Transverse colon (tissue), 4 donors: ENCODE measurements at places on chromosomes 2 and 18. TPM values are rescaled to one million over a fixed set of nuclear protein-coding genes. Genes with fewer than 3 reads are reported as not detected.
A peak's percentile ranks its signal among the peaks of the same experiment; 100 is the strongest.

- no peaks in the 10 kb centered on the region for H3K27me3 ChIP-seq
- H3K27ac ChIP-seq, result no peak overlapping the region
- DNase-seq, result no peak
- no peak overlapping the region for H3K4me3 ChIP-seq
- H3K4me1 ChIP-seq, result no peaks in the 10 kb centered on the region
These were observed 47.6 kb upstream of the OTOS start for GRCh38 chr2:240187989-240188590.

Gene GAREM1
- 22.5 TPM for total RNA-seq

DNA sequence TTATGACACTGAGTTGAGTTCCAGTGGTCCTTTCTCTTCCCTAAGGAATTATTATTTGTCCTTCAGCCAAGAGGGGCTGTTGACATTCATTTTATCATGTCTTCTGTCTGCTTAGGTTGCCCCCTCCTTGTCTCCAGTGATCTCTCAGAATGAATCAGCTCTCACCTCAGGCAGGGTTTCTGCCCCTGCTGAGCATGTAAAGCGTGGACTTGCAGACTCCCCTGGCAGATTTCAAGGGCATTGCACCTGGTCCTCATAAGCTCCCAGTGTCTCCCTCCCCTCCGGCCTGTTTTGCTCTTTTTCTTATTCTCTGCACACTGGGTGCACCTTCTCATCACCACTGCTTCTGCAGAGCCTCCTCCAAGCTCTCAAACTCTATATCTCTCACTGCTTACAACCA lies 188.4 kb downstream of the KCNS3 start:
- no peak for DNase-seq
- H3K36me3 ChIP-seq, result no peaks in the 10 kb centered on the region
- no peak overlapping the region for H3K27ac ChIP-seq
- no peaks in the 10 kb centered on the region for H3K27me3 ChIP-seq
- H3K4me1 ChIP-seq, result no peaks in the 10 kb centered on the region
- no peak overlapping the region for H3K4me3 ChIP-seq

DNA sequence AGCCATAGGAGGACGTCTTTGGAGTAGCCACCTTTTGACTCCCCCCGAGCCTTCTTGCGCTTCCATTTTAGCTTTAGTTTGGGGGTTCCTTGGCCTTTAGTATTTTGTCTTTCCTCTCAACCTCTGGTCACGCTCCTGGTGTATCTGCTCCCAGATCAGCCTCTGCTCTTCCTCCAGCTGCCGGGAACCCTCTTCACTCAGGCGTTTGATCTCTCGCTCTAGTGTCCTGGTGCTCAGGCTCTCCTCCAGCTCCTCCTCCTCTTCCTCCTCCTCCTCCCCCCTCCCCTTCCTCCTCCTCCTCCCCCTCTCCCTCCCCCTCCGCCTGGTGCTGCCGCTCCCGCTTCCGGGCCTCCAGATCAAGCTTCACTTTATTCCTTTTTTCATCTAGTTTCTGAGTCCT lies 1082.3 kb upstream of the TMEFF2 start:
- H3K4me3 ChIP-seq, result no peak overlapping the region
- no peak for DNase-seq

Gene COL5A2
- total RNA-seq, result 29.7 TPM

- no peak for DNase-seq
- no peak overlapping the region for H3K4me3 ChIP-seq
- peaks cover 58% of the 10 kb centered on the region for H3K4me1 ChIP-seq
- H3K27me3 ChIP-seq, result no peaks in the 10 kb centered on the region
- no peaks in the 10 kb centered on the region for H3K36me3 ChIP-seq
- peak overlapping the region; percentile 28 for H3K27ac ChIP-seq
These were observed 147.6 kb downstream of the HDAC4 start for GRCh38 chr2:239253264-239253663.

DNA sequence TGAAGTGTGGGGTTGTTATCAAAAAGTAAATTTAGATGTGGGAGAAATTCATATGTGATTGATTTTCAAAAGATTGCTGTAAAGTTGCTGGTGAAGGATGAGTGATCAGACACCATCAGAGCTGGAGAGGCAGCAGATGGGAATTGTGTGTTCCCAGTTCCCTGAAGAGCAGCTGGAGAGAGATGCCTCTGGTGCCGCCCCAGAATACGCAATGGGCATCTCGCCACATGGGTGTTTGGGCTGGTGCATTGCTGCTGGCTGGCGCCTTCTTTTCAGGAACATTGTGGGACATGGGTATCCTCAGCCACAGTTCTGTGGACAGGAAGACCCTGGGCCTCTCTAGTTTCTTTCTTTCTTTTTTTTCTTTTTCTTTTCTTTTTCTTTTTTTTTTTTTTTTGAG lies 11.9 kb downstream of the ATG4B start:
- H3K27me3 ChIP-seq, result no peaks in the 10 kb centered on the region
- H3K4me3 ChIP-seq, result no peak overlapping the region
- DNase-seq, result no peak
- H3K36me3 ChIP-seq, result no peaks in the 10 kb centered on the region
- H3K4me1 ChIP-seq, result no peaks in the 10 kb centered on the region

DNA sequence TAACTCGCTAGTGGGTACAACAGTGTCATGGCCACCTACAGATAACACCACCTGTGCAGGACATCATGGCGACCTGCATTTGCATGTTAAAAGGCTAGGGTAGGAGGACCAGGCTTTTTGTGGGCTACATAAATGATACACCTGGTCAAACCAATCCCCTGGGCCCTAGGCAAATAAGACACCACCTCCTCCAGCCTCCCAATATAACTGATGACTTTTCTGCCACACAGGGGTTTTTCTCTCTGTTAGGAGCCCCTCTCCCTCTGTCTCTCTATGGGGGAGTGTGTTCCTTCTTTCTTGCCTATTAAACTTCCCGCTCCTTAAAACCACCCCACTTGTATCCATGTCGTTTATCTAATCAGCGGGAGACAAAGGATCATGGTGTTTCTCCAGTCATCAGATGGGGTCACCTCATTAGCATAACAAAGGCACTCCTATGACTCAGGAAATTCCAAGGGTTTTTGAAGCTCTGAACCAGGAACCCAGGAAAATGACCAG lies 10.8 kb upstream of the BUB1 start:
- H3K27ac ChIP-seq, result no peak overlapping the region
- no peaks in the 10 kb centered on the region for H3K36me3 ChIP-seq
- H3K4me3 ChIP-seq, result no peak overlapping the region
- H3K4me1 ChIP-seq, result no peaks in the 10 kb centered on the region
- DNase-seq, result no peak

GRCh38 chr18:67864677-67865340 lies 348.3 kb upstream of the DSEL start:
- H3K27ac ChIP-seq, result no peak overlapping the region
- H3K27me3 ChIP-seq, result no peaks in the 10 kb centered on the region
- H3K4me1 ChIP-seq, result no peaks in the 10 kb centered on the region
- no peaks in the 10 kb centered on the region for H3K36me3 ChIP-seq

DNA sequence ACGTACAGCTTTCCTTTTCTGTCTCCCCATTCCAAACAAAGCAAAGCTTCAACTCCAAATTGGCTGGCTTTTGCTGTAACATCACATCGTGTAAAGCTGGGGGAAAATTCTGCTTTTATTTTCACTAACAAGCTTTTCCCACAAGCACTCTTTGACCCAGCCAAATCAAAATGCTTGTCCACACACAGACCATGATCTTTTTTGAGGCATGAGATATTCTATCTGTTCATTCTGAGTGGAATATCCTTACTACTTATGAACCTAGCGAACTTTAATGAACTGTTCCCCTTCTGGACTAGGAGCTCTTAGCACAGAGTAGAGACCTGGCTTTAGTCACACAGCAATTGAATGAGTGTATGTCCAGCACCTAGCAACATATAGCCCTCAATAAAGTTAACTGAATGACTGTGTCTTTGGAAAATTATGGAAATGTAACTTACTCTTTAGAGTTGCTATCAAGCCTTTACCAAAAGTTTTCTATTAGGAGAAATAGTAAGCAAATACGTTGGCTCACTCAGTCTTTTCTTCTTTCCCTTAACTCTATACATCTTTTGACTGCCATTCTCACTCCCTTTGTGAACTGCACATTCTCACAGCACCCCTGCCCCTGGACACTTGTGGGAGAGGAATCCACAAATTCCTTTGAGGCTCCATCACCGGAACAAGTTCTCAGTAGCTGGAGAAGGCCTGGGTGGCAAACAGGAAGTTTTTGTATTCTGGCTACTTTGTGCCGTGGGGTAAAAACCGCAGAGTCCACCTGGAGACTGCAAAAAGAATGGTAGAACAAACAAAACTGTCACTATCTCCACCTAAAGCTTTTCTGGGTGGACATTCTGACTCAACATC lies 1.3 kb upstream of the UBE2E3 start:
- no peak for DNase-seq
- no peaks in the 10 kb centered on the region for H3K27me3 ChIP-seq
- H3K36me3 ChIP-seq, result no peaks in the 10 kb centered on the region
- H3K27ac ChIP-seq, result peak overlapping the region; percentile 87
- peak overlapping the region; percentile 62 for H3K4me3 ChIP-seq

- no peak overlapping the region for H3K4me3 ChIP-seq
- peaks cover 9% of the 10 kb centered on the region for H3K36me3 ChIP-seq
- peak overlapping the region; percentile 62 for H3K27ac ChIP-seq
- H3K4me1 ChIP-seq, result no peaks in the 10 kb centered on the region
- H3K27me3 ChIP-seq, result no peaks in the 10 kb centered on the region
- DNase-seq, result peak; percentile 26
These were observed 13.4 kb downstream of the IL1R1 start for GRCh38 chr2:102155703-102156515.

DNA sequence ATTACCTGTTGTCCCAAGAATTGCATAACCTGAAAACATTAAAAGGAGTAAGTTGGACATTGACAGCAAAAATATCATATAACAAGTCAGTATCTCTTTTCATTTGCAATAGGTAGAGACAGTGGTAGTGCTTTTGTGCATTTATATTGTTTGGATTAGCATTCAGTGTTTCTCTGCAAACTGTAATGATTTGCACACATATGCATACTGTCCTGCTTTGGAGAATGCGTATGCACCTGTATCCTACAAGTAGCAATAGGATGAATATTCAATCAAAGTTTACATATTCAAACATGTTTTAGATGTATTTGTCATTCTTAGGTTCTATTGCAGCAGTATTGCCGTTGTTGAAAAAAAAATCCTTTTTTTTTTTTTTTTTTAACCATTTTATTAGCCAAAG lies 201.9 kb downstream of the ZNF407 start:
- DNase-seq, result no peak
- no peak overlapping the region for H3K4me3 ChIP-seq
- no peaks in the 10 kb centered on the region for H3K4me1 ChIP-seq
- no peaks in the 10 kb centered on the region for H3K27me3 ChIP-seq
- no peak overlapping the region for H3K27ac ChIP-seq
- H3K36me3 ChIP-seq, result no peaks in the 10 kb centered on the region

DNA sequence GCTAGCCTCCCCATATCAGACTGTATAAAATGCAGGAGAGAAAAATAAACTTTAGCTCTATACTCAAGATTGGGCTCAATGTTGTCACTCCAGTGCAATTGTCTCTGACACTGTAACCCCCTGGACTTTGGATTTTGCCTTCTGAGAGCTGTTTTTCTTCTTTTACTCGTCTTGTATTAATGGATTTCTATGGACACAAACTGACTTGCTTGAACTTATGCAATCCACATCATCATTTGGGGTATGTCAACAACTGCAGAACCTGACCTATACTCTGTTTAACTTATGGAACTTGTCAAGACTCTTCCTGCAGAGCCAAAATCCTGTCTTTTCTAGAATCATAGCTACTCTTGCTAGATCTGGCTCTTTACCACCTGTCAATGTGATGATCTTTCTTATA lies 257.8 kb upstream of the DCC start:
- no peaks in the 10 kb centered on the region for H3K36me3 ChIP-seq
- no peak overlapping the region for H3K4me3 ChIP-seq
- no peak for DNase-seq
- H3K27ac ChIP-seq, result no peak overlapping the region

GRCh38 chr2:45714679-45715078 lies 63.2 kb downstream of the PRKCE start:
- DNase-seq, result no peak
- no peak overlapping the region for H3K4me3 ChIP-seq
- no peaks in the 10 kb centered on the region for H3K4me1 ChIP-seq
- no peaks in the 10 kb centered on the region for H3K36me3 ChIP-seq
- H3K27ac ChIP-seq, result no peak overlapping the region

Gene TNFAIP6
- not detected for total RNA-seq

DNA sequence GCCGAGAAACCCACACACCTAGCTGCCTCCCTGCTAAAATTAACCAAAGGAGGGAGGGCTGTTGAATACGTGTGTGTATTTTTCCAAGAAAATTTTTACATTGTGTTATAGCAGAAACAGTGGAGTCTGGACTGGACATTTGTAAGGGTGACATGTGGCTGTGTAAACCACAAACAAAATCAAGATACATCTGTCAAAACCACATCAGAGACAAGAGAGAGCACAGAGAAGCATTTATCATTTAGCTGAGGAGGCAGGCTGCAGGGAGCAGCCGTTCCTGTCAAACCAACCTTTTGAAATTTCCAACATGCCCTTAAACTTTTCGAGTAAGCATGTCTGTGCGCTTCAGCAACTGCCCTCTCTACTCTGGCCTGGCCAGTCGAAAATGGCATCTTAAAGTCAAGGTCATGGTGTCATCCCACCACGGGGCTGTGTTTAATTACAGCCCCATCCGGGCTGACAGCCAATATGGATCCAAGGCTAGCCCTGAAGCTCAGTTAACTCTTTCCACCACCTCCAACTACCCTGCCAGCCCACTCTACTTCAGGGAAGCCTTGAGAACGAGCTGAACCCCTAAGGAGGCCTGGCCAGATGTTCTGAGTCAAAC lies 8.4 kb downstream of the BCL11A start:
- no peaks in the 10 kb centered on the region for H3K36me3 ChIP-seq
- DNase-seq, result no peak
- peaks cover 8% of the 10 kb centered on the region for H3K27me3 ChIP-seq
- peaks cover 9% of the 10 kb centered on the region for H3K4me1 ChIP-seq

DNA sequence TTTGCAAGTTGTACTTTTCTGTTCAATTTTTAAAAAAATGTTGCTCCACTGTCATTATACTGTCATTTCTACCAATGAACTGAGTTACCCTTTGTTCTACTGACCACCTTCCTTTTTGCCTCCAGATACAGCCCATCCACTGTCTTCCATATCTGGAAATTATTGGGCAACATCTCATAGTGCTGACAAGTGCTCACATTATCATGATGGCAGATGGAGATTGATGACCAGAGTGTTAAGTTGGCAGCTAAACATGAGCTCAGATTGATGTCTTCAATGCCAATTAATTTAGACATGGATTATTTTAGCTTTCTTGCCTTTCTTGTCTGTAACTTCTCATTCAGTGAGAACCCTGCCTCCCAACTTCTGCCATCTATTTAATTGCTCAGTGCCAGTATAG lies 76.6 kb downstream of the KIAA1328 start:
- H3K4me3 ChIP-seq, result no peak overlapping the region
- H3K27me3 ChIP-seq, result no peaks in the 10 kb centered on the region
- no peak overlapping the region for H3K27ac ChIP-seq
- no peaks in the 10 kb centered on the region for H3K4me1 ChIP-seq
- no peak for DNase-seq
